Naive thymus-derived CD8-positive, alpha-beta T cell (primary cell): ENCODE measurements at places on chromosomes 12 and 14.

GRCh38 chr14:51147183-51147582 is 52.3 kb upstream of the TRIM9 start:
- DNase-seq = no peak

DNA sequence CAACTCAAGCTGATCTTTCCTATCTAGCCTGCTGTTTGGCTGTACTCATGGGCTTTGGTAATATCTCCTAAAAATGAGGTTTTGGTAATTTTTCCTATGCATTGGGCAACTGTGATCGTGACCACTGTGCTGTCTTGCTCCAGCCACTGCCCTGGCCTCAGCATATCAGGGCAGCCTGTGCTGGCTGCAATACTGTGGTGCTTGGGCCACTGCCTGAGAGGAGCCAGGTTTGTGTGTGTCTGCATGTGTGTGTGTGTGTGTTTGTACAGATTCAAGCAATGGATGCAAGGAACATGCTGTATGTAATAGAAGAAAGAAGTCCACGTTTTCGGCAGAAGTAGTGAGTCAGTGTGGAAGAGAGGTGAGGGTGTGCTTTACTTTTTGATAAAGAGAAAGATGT is 13.0 kb downstream of the ERG28 start:
- no peak for DNase-seq

GRCh38 chr12:131002216-131002631 is 48.5 kb downstream of the ADGRD1 start:
- no peak for DNase-seq

DNA sequence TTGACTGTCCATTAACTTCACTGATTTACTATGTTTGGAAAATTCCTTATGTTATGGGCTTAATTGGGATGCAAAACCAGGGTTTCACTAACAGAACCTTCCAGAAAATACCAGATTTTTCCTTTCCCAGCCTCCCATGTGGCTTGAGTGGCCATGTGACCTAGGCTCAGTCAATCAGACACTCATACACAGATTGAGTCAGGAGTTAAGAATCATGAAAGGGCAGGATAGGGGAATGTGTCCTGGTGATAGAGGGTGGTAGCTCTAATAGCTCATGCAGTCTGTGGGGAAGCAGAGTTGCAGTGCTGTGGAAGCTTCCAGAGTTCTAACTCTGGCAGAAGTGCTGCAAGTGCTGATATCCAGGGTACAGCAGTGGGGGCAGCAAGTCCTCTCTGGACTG is 134.1 kb upstream of the IFNG-AS1 start:
- no peak for DNase-seq
